ENCODE measurements at places on chromosomes 12 and 14.

- DNase-seq: peak; percentile 73
Observed at GRCh38 chr14:76937181-76938091, 91.1 kb downstream of the IRF2BPL start.

- no peak for DNase-seq
Observed at GRCh38 chr12:19140381-19141236, 11.1 kb downstream of the PLEKHA5 start.

- no peak for DNase-seq
Observed at GRCh38 chr12:132208153-132208823, 64.0 kb downstream of the NOC4L start.

DNA sequence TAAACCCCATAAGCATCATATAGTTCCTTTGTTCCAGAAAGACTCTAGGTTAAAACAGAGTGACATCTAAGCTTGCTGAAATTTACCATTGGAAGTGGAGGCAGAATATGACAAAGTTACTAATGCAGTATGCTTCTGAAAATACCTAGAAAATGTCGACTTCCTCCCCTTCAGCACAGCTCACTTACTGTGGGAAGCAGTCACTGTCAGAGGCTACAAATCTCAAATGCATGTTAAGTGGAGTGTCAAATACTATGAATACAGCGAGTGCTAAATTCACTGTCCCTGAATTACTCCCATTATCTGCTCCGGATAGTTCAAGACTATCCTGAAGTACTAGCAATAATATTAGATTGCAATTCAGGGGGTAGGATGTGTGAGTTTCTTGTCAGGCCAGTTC lies 1454.6 kb downstream of the AACS start:
- DNase-seq: peak; percentile 8

DNA sequence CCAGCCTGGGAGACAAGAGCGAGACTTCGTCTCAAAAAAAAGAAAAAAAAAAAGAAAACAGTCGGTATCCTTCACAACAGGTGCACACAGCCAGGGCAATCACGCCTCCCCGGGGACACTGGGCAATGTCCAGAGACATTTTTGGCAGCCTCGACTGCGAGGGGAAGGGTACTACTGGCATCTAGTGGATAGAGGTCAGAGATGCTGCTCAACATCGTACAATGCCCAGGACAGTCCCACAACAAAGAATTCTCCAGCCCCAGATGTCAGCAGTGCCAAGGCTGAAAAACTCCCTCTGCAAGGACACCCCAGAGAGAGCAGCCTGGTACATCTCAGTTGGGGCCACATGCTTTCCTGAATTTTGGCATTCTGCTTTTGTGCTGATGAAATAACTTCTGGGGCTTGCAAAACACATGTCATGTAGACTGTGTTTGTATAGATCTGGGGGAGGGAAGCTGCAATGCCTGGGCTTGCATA lies 21.5 kb downstream of the ALDH2 start:
- DNase-seq: no peak

DNA sequence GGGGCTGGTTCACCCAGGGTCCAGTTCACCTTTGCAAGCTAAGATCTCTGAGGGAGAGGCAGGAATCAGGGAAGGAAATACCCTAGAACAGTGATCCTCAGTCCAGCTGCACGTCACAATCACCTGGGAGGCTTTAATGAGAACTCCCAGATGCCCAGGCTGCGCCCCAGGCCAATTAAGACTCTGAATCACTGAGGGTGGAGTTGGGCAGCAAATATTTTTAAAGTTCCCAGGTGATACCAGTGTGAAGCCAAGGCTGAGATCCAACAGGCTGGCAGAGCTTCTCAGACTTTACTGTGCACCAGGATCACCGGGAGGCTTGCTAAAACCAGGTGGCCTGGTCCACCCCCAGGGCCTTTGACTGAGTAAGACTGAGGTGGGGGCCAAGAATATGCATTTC lies 23.8 kb downstream of the MYL2 start:
- no peak for DNase-seq

- peak; percentile 54 for DNase-seq
Observed at GRCh38 chr12:28440081-28440608, 249.9 kb downstream of the CCDC91 start.

DNA sequence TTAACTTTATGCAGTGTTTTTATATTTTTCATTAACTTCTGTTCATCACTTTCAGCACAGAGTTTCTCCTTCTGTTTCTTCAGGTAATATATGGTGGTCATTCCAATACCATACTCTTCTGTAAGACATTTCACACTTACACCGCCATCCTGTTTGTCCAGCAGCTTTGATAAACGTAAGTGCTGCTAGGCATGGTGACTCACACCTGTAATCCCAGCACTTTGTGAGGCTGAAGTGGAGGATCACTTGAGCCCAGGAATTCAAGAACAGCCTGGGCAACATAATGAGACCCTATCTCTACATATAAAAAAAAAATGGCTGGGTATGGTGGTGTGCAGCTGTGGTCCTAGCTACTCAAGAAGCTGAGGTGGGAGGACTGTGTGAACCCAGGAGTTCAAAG lies 55.8 kb downstream of the EXOC5 start:
- no peak for DNase-seq

- DNase-seq: no peak
Observed at GRCh38 chr12:132238884-132239283, 90.5 kb downstream of the GALNT9 start.

GRCh38 chr12:95390932-95391331 lies 83.0 kb upstream of the METAP2 start:
- DNase-seq: no peak

DNA sequence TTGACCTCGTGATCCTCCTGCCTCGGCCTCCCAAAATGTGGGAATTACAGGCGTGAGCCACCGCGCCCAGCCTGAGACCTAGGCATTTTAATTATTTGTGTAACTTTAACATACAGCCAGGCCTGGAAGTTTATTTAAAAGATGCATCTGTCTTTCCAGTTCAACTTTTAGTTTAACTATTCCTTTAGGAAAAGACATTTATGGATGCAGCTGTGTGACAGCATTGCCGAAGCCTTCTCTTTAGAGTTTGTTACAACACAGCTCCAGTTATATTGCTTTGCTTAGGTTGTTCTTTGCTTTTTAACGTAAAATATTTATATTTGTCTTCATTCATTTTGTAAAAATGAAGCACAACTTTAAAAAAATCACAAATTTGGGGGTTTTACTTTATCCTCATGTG lies 67.0 kb downstream of the DIP2B start:
- no peak for DNase-seq

GRCh38 chr14:101039031-101039754 lies 135.7 kb upstream of the RTL1 start:
- no peak for DNase-seq

DNA sequence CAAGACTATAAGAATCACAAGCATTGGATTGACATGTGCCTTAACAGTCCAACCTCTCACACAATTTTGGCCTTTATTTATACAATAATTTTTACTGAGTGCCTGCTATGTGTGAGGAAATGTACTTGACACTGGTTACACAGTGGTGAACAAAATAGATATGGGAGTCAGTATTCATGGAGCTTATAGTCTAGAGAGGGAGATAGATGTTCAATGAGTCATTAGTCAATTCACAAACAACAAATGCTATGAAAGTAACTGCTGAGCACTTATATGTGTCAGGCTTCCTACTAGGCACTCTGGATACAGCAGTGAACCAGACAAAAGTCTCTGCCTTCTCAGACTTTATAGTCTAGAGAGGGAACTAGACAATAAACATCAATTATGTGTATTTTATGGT lies 3.7 kb downstream of the CFAP54 start:
- no peak for DNase-seq

GRCh38 chr12:65925626-65926025 lies 101.3 kb downstream of the HMGA2 start:
- DNase-seq: no peak

DNA sequence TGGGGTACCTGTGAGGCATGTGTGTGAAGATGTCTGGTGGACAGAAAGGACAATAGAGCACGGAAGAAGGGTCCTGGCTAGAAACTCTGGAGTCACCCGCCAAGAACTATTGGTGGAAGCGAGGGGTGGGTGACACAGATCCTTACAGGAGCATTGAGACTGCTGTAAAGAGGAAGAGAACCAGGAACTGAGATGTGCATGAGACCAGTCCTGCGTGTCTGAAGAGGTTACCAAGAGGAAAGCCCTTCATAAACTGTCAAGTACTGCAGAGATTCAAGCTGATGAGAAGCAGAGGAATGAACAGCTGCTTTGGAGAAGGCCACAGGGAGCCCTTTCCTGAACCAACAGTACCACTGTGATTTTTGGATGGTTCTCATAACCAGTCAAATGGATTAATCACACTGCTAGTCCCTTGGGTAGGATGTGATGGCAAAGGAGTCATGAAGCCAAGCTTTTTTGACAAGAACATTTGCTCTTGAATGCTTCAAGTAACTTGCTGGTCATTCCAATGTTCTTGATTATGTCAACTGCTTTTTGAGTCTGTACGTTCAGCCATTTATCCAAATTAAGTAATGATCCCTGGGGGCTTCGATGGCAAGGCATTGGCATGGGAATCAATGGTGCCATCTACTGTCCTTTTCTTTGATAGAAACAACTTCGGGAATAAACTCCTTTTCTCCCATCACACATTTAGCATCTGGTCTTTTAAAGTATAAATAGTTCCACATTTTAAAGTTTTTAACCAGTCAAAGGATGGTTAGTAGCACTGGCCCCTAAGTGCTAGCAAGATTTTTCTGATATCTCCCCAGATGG lies 42.9 kb downstream of the GPR135 start:
- peak; percentile 65 for DNase-seq

GRCh38 chr12:119594772-119595445 lies 1.3 kb downstream of the TMEM233 start:
- no peak for DNase-seq

DNA sequence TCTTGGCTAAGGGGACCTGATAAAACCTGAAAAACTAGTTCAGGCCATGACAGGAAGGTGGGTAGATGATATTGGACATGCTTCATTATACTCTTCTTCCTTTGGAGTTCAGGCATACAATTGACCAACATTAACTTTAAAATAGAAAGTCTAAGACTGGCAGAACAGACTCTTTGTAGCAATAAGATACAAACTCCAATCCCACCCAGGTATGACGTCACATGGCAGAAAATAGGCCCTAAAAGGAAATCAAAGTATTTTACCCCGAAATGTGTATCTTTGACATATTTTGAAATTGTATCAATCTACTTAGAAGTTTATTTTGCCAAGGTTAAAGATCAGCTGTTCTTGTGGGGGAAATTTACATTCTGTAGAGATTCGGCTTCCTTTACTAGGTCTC lies 198.1 kb upstream of the LRIG3 start:
- DNase-seq: no peak

- no peak for DNase-seq
Observed at GRCh38 chr12:50784501-50784900, 20.6 kb downstream of the ATF1 start.

DNA sequence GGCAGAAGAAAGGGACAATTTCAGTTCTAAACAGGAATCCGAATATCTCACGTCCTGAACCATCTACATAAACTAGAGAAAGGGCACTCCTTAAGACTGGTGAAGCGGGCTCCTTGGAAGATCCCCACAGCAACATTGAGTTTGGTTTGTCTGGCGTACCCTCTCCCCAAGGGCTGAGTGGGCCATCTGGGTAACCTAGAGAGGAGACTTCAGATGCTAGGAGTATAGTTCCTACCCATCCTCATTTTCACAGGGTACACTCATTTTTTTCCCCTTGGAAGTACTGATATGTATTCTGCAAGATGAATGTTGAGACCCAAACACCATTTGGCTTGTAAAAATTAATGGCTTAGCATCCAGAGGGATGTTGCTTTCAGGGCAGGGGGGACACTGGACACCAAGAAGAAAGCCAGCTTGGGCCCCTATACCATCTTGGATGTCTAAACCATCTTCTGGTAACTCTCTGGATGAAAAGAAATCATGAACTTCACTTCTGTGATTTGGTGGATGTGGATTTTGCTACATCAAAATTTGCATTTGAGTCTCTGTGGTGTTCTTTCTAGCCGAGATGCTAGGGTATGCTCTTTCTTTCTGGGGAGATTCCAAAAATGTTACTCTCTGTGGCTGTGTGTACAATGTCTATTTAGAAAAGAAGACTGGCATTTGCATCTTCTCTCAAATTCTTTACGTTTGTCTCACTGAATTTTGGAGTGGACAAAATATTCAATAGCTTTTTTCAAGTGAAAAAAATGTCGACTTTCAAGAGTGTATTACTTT lies 97.7 kb downstream of the ETV6 start:
- DNase-seq: no peak
